Activated CD4-positive, alpha-beta T cell treated with anti-CD3 and anti-CD28 coated beads, Interleukin-2, amount 50 U/mL, for 1 hour (primary cell): ENCODE measurements at places on chromosomes 1 and 21.

- no peak for DNase-seq
Measured at GRCh38 chr1:162570718-162571117, 9.2 kb downstream of the UAP1 start.

DNA sequence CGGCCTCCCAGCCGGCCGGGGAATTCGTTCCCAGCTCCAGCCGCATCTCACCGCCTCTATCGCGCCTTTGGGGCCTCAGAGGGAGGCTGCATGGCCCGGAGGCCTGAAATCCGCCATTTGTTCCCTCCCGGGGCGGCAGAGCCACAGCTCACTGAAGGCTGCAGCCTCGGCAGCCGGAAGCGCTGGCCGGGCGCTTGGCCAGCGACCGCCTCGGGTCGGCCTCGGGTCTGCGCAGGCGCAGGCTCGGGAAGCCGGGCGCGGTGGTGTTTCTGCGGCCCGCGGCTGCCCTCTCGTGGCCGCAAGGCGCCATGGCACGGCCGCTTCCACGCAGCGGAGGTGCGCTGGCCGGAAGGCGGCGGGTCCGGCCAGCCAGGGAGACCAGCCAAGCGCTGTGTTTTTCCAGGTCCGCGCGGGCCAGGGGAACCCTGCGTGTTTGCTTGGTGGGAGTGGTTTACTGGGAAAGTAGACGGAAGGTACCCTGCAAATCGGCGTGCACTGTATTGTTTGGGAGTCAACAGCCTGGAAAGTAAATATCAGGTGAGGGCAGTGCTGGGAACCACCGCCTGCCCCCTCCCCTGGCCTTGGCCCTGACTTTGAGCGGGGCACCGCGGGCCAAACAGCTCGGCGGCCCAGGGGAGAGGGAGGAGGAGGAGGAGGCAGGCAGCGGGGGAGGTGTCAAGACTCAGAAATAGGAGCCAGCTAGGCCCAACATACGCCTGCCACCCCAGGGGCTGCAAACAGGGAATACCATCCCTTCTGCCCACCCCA, 52.7 kb upstream of the CD34 start:
- DNase-seq: peak; percentile 77

DNA sequence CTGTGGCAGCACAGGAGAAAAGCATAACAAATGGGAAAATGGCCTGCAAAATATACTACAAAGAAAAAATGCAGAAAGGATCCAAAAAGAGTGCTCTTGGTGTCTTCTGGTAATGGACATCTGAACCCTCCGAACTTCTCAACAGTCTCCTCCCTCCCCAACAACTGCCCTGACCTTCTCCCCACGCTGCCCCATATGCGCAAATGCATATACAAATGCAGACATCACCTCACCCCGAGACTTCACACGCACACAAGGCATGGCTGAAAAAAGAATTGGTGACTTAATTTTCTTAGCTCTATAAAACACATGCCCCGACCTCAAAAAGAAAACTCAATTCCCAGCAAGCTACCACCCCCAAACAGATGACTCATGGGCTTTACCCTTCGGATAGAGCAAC, 8.4 kb downstream of the KCND3 start:
- DNase-seq: no peak

GRCh38 chr1:65412984-65413375, 7.5 kb upstream of the LEPR start:
- no peak for DNase-seq

- no peak for DNase-seq
Measured at GRCh38 chr1:210531475-210532222, 202.9 kb downstream of the HHAT start.

DNA sequence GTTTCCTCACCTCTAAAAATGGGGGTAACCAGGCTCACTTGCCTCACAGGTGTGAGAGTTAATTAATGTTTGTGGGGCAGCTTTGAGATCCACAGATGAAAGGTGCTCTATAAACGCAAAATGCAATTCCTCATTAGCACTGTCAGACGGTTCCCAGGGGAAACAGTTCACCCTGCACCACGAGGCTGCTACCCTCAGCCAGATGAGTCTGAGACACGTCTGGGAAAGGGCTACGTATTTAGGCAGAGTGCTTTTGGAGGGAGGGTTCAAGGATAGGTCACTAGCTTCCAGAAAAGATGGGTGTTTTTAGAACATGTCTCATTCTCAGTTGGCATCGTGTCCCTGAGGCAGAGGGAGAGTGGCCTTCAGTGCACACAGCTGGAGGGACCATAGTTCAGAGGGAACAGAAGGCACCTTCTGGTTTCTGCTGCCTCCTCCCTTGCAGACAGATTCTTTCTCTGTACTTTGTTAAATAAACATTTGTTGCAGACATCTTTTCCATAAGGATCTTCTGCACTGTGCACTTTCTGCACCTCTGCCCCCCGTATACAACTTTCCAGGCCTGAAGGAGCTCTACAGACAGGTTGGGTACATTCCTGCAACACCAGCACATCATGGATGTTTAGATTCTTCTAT, 139.9 kb downstream of the CLIC6 start:
- no peak for DNase-seq

DNA sequence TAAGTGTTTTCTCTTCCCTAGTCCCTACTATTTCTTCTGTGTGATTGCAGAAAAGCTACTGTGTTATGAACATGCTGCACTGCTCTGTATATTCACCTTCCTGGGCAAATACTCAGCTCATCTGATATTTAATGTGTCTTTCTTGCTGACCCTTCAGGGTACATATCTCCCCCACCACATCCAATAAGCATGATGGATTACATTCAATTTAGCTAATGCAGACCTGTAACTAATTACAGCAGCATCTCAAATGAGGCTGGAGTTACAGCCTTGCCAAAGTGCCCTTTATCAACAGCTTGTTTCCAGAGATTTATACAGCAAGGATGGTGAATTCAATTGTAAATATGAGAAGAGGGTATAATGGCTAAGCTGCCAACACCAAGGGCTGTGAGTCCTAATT, 144.0 kb downstream of the KCNH1 start:
- no peak for DNase-seq

GRCh38 chr1:58282623-58283387, 263.7 kb downstream of the OMA1 start:
- DNase-seq: no peak

DNA sequence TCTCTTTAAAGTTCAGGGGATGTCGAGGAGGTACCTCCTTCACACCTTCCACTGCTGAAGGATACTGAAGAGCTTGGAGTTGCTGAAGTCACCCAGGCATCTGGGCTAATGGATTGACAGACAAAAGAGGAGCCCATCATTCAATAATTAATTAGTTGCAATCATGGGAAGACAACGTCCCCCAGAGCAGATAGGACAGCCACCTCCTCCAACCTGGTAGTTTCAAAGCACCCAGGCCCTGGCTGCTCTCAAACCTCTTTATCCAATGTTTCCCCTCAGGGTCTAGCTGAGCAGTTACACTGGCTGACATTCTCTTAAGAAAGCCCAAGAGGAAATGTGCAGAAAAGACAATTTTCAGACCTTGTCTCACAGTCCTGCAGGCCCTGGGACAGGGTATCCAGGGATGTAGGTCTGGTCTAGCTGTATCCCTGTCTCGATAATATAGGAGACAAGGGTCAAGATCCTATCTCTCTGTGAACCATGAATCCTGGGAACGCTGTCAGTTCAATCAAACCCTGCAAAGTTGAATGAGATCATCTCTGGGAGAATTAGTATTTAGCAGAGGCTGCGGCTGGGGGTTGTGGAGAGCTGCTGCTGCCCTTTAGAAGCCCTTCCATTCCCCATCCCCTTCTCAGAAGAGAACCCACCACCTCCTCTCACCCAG, 1.1 kb downstream of the TSPAN2 start:
- DNase-seq: no peak

- no peak for DNase-seq
Measured at GRCh38 chr1:20284046-20284445, 6.6 kb upstream of the VWA5B1 start.

GRCh38 chr1:83627045-83627444, 371.9 kb downstream of the TTLL7 start:
- DNase-seq: no peak

GRCh38 chr1:31551208-31551607, 25.1 kb upstream of the TINAGL1 start:
- DNase-seq: no peak

DNA sequence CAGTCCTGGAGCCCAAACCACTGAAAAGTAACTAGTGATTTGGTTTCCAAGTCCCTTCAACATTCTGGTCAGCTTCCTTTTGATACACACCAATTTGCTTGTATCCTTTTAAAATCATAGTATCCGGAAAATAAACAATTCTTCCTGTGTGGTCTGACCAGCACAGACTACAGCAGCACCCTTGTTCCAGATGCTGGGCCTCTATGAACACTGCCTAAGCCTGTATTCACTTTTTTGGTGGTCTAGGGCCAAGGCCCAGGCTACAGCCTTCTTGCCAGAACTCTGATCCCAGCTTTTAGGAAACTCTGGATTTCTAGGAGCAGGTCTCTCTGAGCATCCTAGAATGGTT, 801 bp upstream of the DDAH1 start:
- no peak for DNase-seq

DNA sequence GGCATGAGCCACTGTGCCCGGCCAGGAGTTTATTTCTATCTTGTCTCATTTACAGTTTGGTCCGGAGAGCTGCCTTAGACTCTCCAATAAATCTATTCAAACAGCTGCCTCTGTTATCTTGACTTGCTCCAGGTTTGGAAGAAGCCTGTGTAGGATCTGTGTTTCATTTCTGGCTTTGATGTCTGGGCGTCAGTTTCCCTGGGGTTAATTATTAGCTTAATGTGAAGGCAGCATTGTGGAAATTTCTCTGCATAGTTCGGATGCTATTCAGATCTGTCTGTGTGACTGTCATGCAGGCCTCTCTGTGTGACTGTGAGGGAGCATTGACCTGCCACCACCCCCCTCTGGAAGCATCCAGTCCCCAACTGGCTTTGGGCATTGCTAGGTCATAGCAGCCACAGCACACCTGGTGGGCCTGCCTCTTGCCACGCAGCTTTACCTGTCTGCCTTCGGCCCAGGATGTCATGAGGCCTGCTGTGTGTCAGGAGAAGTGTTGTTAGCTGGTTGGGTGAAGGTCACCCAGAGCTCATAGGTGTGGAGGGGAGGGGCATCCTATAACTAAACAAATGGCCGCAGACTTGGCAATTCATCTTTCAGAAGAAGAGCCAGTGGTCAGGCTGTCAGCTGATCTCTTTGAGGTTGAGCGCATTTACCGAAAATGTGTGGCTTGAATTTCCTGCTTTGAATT, 9.8 kb downstream of the IFNGR2 start:
- DNase-seq: no peak

DNA sequence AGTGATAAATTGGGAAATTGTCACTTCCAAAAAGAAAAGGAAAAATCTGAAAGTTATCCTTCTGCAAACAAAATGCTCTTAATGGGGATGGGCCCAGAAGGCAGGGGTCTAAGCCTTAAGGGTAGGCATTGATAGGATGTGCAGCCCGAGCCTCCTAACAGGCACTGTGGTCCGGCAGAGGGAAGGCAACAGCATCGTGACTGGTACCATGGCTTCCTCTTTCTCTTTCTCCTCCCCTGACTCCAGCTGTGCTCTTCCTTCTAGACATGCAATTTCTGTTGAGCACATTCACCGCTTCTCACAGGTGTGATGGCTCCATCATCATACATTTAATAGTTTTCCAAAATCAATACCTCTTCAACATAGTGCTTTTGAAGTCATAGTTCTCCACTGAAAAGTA, 91.5 kb downstream of the SELENOF start:
- no peak for DNase-seq

GRCh38 chr1:244918421-244919319, 54.3 kb upstream of the HNRNPU start:
- DNase-seq: peak; percentile 66

DNA sequence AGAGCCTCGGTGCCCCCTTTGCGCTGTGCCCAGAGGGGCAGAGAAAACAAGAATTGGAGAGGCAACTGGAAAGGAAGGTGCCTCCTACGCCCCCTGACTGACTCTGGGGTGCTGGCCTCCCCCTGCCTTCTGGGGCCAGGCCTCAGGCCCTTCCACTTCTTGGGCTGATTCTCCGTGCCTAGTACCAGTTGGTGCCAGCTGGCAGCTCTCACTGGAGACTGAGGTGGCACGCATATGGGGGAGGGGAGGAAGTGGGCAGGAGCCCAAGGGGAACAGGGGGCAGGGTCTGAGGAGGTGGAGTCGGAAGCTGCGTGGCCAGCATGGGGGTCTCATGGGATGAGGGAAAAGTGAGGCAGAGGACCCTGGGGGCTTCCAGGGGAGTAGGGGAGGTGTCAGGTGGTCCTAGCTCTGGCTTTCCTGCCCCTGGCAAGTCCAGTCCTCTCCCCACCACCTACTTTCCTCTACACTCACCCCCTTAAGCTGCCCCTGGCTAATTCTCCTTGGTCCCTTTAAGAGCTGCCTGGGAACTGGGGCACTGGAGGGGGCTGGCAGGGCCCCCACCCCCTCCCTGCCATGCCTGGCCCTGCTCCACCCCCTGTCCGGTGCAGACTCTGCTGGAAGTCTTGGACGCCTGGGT, 6.5 kb upstream of the SEMA4A start:
- no peak for DNase-seq

GRCh38 chr1:230026572-230026971, 40.5 kb upstream of the GALNT2 start:
- no peak for DNase-seq

GRCh38 chr1:10823000-10823401, 26.6 kb upstream of the CASZ1 start:
- DNase-seq: no peak

GRCh38 chr1:87165177-87165576, 163.5 kb upstream of the LMO4 start:
- no peak for DNase-seq

GRCh38 chr1:184062640-184063286, 11.2 kb downstream of the TSEN15 start:
- no peak for DNase-seq

DNA sequence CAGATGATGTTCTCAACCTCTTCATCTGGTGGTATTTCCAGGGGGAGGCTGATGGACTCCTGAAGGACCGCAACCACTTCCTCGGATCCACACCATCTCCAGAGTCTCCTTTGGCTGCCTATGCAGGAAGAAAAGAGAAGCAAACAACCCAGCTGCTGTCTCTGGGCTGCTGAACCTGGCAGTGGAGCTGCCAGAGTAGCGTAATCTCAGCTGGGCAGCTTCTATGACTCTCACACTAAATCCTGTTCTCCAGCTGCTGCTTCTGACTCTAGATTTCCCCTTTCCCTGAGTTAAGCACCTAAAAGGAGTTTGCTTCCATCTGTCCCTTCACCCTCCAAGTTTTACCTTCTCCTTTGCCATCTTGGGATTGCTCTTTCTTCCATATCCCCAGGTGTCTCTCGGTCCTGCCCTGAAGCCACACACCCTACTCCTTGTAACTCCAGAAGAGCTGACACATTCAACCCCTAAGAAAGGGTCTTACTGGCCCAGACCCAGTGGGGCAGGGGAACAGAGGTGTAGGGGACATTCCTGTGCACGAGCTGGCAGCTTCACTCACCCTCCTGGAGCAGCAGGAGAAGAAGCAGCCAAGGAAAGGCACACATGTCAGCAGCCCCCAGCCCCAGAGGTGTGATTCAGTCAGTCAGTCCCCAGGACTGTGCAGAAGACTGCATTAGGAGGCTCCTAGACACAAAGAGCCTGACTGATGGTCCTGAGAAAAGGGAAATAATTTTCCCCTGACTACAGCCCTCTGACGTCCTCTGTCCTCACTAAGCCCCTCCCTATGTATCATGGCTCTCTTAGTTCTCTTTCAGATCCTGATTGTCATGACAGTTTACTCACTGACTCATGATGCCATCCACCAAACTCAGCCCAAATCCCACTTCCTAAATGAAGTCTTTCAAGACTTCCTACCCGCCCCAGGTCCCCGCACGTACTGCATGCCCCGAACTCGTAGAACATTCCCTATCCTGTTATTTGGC, at the start of gene SLAMF9:
TSS of gene SLAMF9 (minus strand) at position 702 of the 980 bp plus-strand sequence. CDS start at position 602, 100 bp downstream.
- DNase-seq: no peak
